ENCODE measurements at places on chromosomes 13 and 19. TPM values are rescaled to one million over a fixed set of nuclear protein-coding genes. Genes with fewer than 3 reads are reported as not detected.

The NLRP7 gene
- 0.22 TPM for total RNA-seq

The PSG11 gene
- total RNA-seq, result not detected

The MISP3 gene
- 0.25 TPM for total RNA-seq

The DCT gene
- 0.12 TPM for total RNA-seq

The TMIGD2 gene
- total RNA-seq, result not detected

The PRR20B gene
- total RNA-seq, result not detected

The ZNF460 gene
- 56.3 TPM for total RNA-seq

The ZNF358 gene
- total RNA-seq, result 8.2 TPM

The CCDC122 gene
- total RNA-seq, result 9.1 TPM

The TLE2 gene
- total RNA-seq, result 1.7 TPM

The PRKD2 gene
- total RNA-seq, result 21.6 TPM

The AMH gene
- total RNA-seq, result 0.66 TPM

The KCNN4 gene
- total RNA-seq, result 1.3 TPM

The HPN gene
- total RNA-seq, result not detected

The UBAC2 gene
- total RNA-seq, result 32.5 TPM

The FXYD1 gene
- 0.33 TPM for total RNA-seq

The PDE4C gene
- 0.44 TPM for total RNA-seq

The ZNF835 gene
- 0.44 TPM for total RNA-seq
